HCEC 1CT (cell line): ENCODE measurements at places on chromosomes 16 and 17.

DNA sequence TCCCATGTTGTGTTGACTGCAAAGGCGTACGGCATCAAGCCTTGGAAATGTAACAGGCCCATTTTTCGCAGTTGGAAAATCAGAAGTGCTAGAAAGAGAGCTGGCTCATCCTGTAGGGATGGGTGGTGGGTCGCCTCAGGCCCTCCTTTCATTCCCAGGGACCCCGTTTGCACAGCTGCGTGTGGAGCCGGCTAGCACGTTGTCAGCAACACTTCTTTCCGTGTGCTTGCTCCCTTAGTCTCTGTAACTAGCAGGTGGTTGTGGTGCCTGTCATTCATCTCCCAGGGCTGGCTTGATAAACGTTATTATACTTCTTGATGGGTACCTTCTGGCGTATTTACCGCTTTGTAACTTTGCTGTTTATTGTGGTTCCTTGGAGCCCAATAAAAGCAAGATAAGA is 239.0 kb upstream of the CACNG5 start:
- no peak for DNase-seq

- peak; percentile 5 for DNase-seq
Measured at GRCh38 chr16:57834936-57835335, 32.6 kb upstream of the KIFC3 start.

- no peak for DNase-seq
Measured at GRCh38 chr16:51184702-51185433, 33.8 kb upstream of the SALL1 start.

DNA sequence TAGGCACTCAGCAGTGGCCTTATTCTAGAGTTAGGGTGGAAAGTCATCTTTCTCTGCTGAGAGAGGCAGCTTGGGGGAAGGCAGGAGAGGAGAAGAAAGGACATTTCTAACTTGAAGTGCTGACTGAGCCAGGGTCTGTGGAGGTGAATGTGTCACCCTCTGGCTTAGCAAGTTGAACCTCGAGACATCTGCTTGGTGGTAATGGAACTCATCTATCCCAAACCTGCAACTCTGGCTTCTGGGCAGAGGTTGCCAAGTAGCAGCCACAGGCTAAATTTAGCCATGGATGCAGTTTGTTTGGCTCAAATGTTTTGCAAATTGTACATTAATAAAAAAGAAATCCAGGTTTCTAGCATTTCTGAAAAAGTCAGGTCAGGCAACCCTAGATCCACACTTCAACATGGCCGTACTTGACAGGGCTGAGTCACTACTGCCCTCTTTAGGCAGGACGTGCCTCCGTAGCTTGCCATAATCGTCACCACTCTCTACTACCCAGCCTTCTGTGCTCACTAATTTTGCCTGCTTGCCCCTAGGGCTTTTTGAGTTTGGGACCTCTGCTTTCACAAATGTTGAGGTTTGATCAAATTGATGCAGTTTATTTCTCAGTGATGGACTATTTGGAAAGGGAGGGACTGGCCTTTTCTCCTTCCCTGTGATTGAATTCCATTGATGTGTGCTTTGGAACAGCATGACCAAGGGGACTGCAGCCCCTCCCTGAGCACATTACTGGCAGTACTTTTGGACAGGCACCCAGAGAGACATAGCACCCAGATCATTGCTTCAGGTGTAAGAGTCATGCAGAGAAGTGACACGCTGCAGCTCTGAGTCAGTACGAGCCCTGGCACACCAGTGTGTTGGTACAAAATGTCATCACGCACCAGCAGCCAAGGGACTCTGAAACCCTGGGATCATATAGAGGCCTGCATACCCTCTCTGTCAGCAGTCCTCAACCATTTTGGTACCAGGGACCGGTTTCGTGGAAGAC is 5.2 kb downstream of the CDH13 start:
- DNase-seq = no peak

- DNase-seq = no peak
Measured at GRCh38 chr16:85146922-85147651, 34.8 kb upstream of the CIBAR2 start.
